NB4 (cell line): ENCODE measurements at places on chromosomes 4 and X.
A peak's percentile ranks its signal among the peaks of the same experiment; 100 is the strongest.

DNA sequence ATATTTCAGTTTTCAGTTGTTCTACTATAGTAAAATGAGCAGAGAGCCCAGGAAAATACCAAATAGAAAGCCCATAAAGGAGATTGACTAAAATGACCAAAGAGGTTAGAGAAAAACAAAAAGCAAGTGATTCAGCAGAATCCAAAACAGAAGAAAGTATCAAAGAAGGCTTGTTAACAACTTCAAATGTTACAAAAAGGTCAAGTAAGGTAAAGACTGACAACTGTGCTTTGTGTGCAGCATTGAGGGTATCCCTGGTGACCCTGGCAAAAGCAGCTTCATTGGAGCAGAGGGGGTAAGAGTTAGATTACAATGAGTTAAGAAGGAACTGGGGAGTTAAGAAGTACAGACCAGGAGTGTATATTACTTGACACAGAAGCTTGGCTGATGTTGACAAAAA lies 317.9 kb downstream of the OPHN1 start:
- DNase-seq = no peak

GRCh38 chr4:106366026-106366425 lies 2.6 kb downstream of the GIMD1 start:
- DNase-seq = no peak

DNA sequence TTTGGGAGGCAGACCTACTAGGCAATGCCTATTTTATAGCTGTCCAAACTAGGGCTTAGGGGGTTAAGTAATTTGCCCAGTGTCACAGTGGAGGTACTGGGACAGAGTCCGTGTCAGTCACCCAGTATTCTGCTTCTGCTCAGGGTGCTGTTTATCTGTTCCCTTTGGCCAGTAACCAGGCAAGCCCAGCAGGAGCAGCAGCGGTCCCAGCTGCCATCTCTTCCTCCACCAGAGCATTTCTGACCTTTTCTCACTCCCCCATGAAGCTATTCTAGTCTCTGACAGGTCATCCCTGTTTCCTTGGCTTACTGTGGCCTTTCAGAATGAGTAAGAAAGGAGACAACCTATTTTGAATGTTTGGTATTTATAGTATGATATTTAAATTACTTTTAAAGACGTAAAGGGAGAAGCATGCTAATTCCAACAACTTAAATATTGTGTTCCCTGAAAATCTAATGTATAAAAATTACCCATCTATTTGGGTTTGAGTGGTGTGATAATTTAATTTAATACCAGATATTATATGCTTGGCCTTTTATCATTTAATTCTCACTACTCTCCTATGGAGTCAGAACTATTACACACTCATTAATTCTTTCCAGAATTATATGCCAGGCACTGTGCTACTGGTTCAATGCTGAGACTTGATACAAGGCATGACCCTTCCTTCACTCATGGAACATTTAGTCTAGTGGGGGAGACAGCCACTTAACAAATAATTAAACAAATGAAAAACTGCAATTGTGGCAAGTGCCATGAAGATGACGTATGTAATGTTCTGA lies 60.6 kb downstream of the RPS6KA3 start:
- no peak for DNase-seq

GRCh38 chr4:23911675-23912455 lies 22.0 kb upstream of the PPARGC1A start:
- DNase-seq = no peak

DNA sequence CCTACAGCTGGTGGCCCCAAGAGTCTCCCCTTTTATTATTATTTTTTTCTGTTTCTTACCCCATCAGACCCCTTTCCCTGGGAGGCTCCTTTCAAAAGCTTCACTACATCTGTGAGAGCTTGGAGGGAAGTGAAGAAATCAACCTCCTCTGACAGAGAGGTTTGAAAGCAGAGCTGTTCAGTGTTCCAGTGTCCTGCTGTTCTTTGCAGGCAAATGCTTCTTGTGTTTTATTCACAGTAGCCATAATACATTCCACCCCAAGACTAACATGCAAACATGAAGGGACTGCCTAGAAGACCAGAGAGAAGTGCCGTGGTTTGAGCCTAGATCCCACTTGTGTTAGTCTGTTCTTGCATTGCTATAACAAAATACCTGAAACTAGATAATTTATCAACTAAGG lies 192.1 kb downstream of the PTTG2 start:
- no peak for DNase-seq

DNA sequence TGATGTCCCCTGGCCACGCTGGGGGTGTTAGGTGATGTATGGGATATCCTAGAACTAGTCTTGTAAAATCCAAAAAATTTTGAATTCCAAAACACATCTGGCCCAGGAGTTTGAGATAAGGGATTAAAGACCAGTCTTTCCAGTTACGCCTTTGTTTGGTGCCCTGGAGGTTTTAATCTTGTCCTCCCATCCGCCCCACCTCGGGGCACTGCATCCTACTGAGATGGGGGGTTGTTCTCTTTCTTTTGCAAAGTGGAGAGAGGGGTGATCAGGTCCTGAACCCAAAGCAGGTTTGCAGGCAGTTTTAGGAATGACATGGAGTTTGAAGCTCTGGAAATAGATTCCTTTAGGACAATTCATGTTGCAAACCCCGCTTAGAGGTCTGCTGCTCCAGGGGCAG lies 1.8 kb downstream of the SUV39H1 start:
- DNase-seq = no peak

GRCh38 chrX:47180346-47180745 lies 13.3 kb upstream of the UBA1 start:
- DNase-seq = no peak

DNA sequence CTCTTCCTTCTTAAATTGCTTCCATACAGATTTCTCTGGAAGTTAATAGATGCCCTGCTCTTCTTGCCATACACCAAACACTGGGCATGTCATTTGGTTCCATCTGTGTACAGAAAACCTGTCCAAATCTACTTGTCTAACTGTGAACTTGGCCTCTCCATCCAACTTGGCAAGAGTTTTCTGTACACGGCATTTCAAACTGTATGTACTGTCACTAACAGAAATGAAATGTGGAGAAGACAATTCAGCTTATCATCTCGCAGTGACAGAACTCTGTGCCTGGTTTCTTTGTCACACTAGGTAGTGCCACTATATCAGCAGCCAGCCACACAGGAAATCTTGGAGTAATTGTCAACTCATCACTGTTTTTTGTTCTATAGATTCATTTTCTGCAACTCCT lies 58.2 kb downstream of the CXXC4 start:
- no peak for DNase-seq

DNA sequence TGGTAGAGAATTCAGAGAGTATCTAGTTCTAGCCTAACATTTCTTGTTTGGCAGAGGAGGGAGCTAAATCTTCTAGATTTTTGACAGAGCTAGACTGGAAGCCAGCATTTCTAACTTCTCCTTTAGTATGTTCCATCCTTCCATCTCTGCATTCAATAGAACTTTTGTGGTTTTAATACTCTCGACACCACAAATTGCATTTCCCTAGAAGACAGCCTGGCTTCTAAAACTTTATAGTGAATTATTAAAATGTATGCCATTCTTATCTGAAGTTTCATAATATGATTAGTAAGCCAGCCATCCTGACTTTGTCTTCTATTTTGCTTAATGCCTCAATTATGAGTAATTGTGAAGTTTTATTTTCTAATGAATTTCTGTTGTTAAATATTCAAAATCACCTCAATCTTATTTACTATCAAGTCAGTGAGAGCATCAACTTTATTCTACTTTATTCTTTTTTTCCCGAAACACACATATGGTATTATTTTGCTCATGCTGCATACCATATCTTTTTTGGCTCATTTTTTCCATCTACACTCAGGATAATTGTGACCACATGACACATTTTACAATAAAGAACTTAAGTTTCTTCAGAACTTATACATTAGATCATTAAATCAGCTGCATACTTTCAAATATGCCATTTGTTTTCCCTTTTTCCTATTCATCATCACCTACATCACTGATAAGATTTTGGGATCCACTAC lies 30.2 kb downstream of the EDNRA start:
- no peak for DNase-seq

DNA sequence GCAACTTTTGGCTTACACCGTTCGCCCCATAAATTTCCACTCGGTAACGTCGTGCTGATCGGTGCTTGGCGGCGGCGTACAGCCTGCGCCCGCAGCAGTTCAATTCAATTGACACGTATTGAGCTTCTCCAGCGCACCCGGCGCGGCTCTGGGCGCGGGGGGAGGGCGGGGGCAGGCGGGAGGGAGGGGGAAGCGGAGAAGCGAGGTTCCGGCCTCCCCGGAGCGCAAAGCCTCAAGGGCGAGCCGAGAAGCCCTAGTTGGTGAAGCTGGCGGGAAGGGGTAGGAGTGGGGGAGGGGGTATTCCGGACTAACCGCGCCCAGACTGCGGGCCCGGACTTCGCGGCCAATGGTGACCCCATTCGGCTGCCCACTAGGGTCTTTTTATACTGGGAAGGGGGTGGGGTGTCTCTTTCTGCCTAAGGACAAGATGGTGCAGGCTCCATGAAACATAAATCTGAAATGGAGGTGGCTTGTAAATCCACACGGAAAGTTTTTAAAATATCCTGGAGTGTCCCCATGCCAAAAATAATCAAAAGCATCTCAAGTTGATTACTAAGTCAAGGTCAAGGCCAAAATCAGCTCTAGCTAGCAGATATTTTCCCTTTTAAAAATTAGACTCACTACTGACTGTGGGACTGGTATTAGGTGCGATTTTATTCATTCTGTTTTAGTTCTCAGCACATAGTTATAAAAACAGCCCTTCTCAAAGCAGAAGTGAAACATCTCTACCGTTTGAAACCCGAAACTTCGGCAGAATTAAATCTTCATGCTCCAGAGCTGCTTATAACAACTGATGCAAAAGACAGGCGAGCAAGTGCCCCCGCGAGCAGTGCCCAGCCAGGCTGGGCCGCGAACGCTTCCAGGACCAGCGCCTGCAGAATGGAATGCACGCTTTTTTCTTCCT lies 1.5 kb upstream of the BCOR start:
- peak; percentile 85 for DNase-seq

- DNase-seq = no peak
Measured at GRCh38 chr4:4326166-4326565, 36.1 kb downstream of the ZBTB49 start.

- DNase-seq = no peak
Measured at GRCh38 chrX:27998666-27999065, 17.4 kb upstream of the DCAF8L1 start.

- DNase-seq = no peak
Measured at GRCh38 chrX:141791856-141792255, 46.3 kb upstream of the MAGEC3 start.

GRCh38 chrX:39513836-39514235 lies 583.9 kb downstream of the BCOR start:
- no peak for DNase-seq

- peak; percentile 29 for DNase-seq
Measured at GRCh38 chrX:118211891-118212816, 95.5 kb upstream of the KLHL13 start.

- peak; percentile 60 for DNase-seq
Measured at GRCh38 chrX:129980001-129980401, 2.4 kb upstream of the BCORL1 start.

DNA sequence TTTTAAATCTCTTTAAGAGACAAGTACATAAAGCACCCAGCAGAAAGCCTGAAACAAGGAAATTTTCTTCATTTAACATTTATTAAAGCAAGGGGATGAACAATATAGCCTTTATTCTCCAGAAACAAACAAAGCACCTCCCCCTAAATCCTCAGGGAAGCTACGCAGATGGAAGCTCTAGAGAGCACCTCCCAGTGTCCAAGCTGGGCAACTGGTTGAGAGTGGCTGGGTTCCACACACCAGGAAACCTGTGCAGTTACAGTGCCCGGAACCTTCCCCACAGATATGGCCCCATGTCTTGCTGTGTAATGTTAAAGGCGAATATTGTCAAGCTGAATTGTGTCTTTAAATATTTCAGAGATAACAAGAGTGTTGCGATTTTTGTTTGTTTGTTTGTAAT lies 8.9 kb upstream of the TRIML1 start:
- DNase-seq = no peak

- no peak for DNase-seq
Measured at GRCh38 chr4:34466411-34466810, 1777.9 kb downstream of the ARAP2 start.

DNA sequence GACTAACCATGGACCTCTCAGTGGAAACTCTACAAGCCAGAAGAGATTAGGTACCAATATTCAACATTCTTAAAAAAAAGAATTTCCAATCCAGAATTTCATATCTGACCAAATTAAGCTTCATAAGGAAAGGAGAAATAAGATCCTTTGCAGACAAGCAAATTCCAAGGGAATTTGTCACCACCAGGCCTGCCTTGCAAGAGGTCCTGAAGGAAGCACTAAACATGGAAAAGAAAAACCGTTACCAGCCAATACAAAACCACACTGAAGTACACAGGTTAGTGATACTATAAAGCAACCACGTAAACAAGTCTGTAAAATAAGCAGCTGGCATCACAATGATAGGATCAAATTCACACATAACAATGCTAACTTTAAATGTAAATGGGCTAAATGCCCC lies 156.6 kb downstream of the FAM13A start:
- no peak for DNase-seq

- DNase-seq = no peak
Measured at GRCh38 chr4:4873203-4873602, 13.7 kb downstream of the MSX1 start.

- no peak for DNase-seq
Measured at GRCh38 chr4:153471698-153472093, 5.5 kb downstream of the TMEM131L start.

DNA sequence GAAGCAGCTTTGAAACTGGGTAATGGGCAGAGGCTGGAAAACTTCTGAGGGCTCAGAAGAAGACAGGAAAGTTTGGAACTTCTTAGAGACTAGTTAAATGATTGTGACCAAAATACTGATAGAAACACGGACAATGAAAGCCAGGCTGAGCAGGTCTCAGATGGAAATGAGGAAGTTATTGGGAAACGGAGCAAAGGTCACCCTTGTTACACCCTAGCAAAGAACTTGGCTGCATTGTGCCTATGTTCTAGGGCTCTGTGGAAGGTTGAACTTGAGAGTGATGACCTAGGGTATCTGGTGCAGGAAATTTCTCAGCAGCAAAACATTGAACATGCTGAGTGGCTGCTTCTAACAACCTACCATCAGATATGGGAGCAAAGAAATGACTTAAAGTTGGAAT lies 50.8 kb upstream of the FBXW7 start:
- peak; percentile 70 for DNase-seq

DNA sequence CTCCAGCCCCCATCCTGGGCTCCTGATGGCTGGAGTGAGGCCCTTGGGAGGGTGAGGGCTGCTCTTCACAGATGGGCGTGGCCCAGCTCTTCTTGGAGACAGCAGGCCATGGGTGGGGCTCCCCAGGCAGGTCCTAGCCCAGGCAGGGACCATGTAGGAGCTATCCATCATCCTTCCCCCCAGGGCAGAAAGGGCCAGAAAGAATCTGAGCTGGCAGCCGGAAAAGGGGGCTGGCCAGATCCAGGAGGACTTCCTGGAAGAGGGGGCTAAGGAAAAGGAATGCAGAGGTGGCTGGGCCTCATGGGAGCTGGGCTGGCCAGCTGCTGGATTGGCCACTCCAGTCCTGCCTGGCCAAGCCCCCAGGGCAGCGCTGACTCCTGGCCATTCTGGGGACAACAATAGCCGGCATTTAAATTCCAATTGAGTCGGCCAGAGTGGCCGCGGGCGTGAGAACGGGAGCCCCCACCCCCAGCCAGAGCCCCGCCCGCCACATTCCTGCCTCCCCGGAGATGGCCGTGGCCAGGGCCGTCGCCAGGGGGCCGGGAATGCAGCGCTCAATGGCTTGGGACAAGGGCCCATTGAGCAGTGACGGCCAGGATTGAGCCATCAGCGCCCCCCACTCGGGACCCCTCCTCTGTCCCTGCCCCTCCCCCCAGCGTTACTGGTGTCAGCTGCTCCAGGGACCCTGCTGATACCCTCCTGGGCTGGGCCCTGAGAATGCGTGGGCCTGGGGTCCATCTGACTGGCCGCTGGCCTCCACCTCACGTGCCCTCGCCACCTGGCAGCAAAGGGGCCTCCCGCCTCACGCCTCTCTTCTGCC lies 15.1 kb upstream of the FGFR3 start:
- peak; percentile 39 for DNase-seq

GRCh38 chr4:78002260-78002659 lies 54.9 kb upstream of the FRAS1 start:
- no peak for DNase-seq
